Suppressor macrophage treated with lipopolysaccharide for 4 hours (primary cell): ENCODE measurements at places on chromosomes 2 and 18.

- no peak for DNase-seq
Observed at GRCh38 chr2:120352696-120353590, 7.0 kb downstream of the INHBB start.

DNA sequence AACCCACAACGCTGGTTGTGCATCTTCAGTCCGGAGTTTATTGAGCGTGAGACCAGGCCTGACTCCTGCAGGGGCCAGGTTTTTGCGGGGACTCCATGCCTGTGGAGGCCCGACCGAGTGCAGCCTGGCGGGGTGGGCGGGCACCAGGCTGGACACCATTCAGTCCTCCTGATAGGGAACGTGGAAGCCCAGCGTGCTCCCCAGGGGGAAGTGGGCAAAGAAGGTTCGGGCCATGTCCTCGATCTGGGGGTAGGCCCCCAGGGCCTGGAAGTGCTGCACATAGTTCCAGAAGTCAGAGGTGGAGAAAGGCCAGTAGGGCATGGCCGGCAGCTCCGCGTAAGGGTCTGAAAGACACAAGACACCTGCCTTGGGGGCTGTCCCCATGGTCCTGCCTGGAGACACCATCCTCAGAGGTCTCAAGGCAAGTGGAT lies 1.4 kb downstream of the OTOS start:
- DNase-seq, result no peak

- DNase-seq, result peak; percentile 83
Observed at GRCh38 chr18:55477499-55477859, 110.5 kb downstream of the TCF4 start.

- DNase-seq, result no peak
Observed at GRCh38 chr2:239857591-239857990, 167.6 kb downstream of the NDUFA10 start.

DNA sequence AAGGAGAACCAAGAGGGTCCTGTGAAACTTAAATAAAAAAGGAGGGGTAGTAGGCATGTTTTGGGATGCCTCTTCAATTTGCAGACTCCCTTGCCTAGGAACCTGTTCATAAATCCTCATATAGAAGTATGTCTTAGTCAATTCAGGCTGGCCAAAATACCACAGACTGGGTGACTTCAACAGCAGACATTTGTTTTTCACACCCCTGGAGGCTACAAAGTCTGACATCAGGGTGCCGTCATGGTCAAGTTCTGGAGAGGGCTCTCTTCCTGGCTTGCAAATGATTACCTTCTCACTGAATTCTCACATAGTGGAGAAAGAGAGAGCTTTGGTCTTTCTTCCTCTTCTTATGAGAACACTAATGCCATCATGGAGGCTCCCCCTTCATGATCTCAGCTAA lies 4.1 kb upstream of the TCF4 start:
- DNase-seq, result no peak

- no peak for DNase-seq
Observed at GRCh38 chr2:163637871-163638270, 97.9 kb downstream of the FIGN start.

- DNase-seq, result peak; percentile 94
Observed at GRCh38 chr2:127700527-127701192, 637 bp upstream of the SFT2D3 start.

DNA sequence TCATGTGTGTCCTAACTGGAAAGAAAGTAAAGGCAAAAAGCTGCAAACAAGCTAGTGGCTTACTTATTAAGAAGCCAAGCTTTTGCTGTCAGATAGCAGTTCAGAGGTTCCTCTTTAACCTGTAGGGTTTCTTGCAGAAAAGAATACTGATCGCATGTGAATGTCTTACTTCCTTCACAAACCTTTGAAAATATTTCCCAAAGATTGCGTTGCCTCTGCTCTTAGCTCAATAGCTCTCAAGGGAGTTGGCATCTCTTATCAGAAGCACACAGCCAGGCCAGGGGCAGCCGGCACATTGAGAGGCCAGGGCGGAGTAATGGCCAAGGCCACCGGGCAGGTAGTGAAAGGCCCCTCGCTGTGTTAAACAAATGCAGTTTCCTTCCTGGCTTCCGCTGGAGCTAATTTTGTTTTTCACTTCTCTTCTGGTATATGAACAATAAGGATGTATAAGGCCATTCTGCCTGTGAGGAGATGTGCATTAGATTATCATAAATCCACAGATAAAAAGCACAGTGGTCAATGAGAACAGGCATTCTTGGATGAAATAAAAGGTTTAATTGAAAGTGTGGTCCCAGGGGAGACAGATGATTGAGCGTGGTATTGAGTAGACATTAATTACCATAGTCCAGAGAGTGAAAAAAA lies 542.4 kb upstream of the NRP2 start:
- no peak for DNase-seq

DNA sequence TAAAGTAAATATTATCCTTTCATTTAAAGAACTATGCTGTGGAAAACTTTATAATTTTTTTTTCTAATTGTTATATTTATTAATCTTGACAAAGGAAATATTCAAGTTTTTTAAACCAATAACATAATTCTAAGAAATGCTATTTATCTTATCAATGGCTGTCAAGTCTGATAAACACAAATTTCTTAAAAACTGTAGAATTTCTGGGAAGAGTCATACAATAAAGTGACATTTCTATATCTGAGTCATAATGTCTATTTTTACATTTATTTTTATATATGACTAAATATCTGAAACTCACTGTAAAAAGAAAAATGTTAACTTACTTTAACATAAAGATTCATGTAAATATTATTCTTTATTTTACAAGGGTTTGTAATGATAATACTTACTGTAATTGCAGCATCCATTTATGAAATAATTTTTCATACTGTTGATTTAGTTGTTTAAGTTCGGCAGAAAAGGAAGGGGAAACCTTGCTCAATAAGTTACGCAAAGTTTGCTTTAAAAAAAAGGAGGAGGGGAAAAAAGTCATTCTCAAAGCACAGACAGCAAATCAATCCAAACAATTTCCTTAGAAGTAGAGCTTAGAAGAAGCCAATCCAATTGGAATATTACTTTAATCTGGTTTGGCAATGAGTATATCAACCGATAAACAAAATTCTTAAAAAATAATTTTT lies 32.4 kb downstream of the ORC2 start:
- peak; percentile 60 for DNase-seq

DNA sequence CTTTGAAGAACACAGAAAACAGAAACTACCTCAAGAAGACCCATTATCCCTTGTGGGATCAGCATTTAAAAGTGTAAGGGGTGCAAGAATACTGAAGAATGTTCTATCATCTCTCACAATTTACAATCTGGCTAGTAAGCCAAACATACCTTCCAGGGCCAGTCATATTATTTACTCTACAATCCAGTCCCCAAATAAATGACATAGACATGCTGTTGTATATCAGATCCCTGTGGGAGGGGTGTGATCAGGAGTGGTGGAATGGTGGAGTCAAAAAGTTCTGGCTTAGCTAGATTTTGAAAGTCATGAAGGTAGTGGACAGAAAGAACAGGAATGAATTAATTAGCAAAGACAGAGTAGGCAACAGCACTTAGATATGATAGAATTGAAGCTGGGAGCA lies 1.8 kb upstream of the ITPRID2 start:
- DNase-seq, result no peak

GRCh38 chr2:104932243-104932642 lies 78.3 kb downstream of the POU3F3 start:
- DNase-seq, result no peak

- DNase-seq, result no peak
Observed at GRCh38 chr2:72238311-72238710, 90.6 kb upstream of the CYP26B1 start.

GRCh38 chr2:8103085-8103708 lies 578.7 kb upstream of the ID2 start:
- DNase-seq, result no peak

- no peak for DNase-seq
Observed at GRCh38 chr2:164706522-164706921, 85.2 kb upstream of the GRB14 start.

DNA sequence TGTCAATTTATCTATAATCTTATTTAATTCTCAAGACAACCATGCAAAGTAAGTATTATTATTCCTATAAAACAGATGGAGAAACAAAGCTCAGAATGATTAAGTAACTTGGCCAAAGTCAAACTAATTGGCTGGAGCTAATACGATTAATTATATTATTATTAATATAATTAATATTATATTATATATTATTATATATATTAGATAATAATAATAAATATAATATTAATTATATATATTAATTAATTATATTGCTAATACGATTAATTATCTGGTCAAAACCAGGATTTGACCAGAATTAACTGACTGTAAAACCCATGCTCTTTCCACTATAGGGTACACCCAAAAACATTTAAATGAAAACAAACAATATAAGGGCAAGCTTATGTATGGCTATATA lies 52.4 kb downstream of the FARSB start:
- DNase-seq, result no peak

DNA sequence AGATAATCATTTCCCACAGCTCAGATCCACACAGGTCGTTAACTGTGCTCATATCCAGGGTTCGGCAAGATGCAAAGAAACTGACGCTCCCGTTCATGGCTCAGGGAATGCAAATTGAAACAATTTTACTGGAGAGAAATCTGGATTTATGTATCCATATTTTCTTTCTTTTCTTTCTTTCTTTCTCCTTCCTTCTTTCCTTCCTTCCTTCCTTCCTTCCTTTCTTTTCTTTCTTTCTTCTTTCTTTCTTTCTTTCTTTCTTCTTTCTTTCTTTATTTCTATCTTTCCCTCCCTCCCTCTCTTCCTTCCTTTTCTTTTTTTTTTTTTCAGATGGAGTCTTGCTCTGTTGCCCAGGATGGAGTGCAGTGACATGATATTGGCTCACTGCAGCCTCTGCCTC lies 20.0 kb upstream of the POMC start:
- no peak for DNase-seq

- peak; percentile 88 for DNase-seq
Observed at GRCh38 chr2:9548506-9548905, 7.1 kb downstream of the ADAM17 start.

GRCh38 chr18:28163201-28163775 lies 13.6 kb downstream of the CDH2 start:
- no peak for DNase-seq

DNA sequence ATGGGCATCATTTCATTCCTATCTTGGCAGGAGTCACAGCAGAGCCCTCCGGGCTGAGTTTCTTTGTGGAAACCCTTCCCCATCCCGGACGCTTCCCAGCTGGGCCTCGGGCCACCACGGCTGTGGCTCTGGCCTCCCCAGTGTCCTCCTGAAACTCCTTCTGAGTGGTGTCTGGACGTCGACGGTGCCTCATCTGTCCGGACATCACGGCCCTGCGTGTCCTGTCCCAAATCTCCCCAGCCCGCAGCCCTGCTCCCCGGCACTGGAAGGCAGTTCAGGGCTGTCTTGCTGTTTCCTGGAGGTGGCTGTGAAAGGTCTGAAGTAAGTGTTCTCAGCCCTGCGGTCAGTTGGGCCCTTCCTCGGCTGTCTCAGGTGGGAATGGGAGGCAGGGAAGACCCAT lies 99.8 kb upstream of the TMEM18 start:
- no peak for DNase-seq

DNA sequence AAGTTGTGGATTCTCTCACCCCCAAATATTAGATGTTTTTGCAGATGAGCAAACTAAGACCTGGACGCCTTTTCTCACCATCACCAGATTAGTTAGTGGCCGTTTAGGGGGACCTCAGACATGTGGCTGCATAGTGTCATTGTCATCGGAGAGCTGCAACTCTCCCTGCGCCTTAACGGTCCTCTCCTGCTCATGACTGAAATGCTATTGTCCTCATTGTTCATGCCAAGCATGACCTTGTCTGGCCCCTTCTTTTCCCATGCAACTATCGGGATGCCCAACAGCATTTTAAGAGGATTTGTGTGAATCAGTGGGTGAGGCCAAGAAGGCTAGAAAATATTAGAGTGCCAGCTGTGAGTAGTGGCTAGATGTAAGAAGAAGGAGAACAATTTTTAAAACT lies 174.2 kb downstream of the SOCS6 start:
- no peak for DNase-seq

DNA sequence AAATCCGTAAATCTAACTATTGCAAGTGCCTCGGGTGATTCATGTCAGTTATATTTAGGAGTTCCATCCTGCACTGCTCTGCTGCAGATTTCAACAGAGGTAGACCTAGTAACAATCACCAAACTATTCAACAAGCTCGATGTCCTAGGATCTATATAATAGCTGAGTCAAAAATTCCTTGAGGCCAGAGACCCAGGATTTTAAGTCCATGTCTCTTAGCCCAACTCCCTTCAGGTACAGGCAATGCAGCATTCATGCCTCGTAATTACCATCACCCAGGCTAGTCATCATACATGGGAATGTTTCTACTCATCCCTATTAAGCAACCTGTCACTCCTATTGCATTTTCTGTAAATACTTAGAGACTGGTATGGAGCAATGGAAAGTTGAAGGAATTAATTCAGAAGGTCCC lies 729 bp downstream of the TM4SF20 start:
- no peak for DNase-seq
